ENCODE measurements at places on chromosomes 13 and 19.

GRCh38 chr19:51568456-51568855 lies 2.6 kb upstream of the ZNF175 start:
- DNase-seq: no peak

DNA sequence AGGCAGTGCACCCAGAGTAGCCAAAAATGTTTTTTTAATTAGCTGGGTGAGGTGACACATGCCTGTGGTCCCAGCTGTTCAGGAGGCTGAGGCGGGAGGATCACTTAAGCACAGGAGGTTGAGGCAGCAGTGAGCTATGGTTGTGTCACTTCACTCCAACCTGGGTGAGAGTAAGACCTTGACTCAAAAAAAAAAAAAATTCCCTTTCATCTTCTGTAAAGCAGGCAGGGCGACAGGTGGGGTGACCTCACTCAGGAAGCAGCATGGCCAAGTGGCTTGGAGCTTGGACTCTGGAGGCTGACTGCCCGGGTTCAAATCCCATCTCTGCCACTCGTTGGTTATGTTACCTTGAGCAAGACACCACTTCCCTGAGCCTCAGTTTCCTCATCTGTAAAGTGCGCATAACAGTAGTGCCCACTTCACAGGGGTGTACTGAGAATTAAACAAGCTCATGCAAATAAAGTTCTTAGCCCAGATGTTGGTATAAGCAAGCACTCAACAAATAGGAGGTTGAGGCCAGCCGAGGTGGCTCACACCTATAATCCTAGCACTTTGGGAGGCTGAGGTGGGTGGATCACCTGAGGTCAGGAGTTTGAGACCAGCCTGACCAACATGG lies 48.3 kb downstream of the MAP4K1 start:
- no peak for DNase-seq

DNA sequence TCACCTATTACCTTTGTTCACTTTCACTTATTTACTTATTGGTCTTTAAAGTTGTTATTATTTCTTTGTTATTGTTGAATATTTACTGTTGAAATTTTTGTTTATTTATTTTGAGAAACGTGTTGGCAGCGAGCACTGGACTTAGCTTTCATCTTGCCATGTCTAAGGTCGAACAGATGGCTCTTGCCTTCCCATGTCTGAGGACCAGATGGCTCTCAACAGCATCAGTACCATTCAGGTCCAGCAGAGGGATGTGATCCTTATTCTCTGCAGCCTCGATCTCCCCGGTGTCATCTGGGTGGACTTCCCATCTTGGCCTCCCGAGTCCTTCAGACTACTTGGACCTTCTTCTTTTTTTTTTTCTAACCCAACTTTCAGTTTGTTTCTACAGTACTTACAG lies 1437.6 kb downstream of the UQCRFS1 start:
- no peak for DNase-seq

DNA sequence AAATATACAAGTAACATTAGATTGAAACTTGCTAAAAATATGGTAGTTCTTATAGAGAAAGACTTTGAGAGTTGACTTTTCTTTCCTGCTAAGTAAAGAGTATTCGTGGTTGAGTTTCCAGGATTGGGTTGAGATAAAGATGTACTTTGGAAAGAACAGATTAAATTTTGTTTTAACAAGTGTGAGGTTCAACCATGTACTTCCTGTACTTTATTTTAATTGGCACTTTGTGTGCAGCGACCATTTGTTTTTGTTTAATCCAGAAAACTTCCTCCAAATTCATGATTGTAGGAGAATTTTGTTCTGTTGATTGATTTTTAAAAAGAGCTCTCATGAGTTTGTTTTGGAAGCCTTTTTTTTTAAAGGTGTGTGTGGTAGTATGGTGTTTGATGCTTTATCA lies 46.9 kb downstream of the PAN3 start:
- no peak for DNase-seq
